ENCODE measurements at places on chromosomes 12 and 14.

- DNase-seq = no peak
Observed at GRCh38 chr12:54956322-54956721, 28.2 kb downstream of the TESPA1 start.

- no peak for DNase-seq
Observed at GRCh38 chr14:104107101-104107581, 21.6 kb downstream of the ASPG start.

GRCh38 chr12:103085541-103085940 lies 128.1 kb downstream of the ASCL1 start:
- DNase-seq = no peak

DNA sequence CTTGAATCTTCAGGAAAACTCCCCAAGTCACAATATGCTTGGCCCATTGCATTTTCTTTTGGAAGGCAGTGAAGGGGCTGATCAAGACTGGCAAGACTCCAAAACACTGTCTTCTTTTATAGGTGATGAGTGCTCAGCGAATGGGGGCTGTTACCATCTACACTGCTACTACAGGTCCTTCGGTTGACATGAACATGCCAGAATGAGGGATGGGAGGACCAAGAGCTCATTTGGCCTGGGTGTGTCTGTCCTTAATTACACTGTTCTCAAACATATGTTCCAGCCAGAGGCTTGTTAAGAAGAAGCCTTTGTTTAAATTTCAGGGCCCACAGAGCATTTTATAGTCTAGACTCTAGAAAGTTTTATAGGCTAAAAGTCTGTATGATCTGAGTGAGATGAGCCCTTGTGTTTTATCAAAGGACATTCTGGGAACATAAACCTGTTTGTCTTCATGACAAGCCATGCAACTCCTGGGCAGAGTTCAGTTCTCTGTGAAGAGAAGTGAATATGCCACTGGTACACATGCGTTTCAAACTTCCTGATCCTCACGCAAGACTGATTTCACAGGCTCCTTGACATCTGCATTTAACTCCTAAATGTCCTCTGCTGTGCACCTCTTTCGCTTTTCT lies 4.7 kb upstream of the FAM234B start:
- DNase-seq = no peak

GRCh38 chr14:79436335-79436734 lies 775.0 kb downstream of the DIO2 start:
- no peak for DNase-seq

- DNase-seq = no peak
Observed at GRCh38 chr14:25622763-25623162, 572.8 kb upstream of the STXBP6 start.

DNA sequence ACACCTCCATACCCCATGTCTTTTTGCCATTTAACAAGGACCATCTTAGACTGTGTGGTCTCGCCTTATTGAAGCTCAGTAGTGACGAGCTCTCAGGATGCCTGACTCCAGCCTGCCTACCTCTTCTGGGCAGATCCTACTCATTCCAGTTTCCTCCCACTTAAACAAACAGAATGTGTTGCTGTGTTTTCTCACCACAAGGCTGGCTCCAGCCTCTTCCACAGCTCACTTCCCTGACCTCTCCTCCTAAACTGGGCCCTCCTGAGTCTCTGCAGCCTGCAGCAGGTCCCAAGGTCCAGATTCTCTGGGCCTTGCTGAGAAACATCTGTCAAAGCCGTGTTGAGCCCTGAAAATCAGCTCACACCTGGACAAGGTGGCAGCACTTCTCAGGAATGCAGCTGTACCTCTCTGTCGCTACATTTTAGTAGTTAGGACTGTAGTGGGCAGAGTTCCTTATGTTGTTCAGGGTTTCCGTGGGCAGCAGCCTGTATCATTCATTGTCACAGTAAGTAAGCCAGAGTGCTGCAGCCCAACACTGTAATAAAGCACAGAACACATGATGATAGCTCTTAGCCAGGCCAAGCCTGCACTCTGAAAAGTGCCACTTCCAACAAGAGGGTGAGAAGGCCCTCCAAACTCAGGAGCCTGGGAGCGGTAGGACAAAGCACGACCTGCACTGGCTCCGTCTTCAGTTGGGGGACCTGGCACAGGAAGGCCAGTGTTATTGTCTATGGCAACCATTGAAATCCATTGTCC lies 68.5 kb downstream of the NKX2-1 start:
- no peak for DNase-seq

- DNase-seq = no peak
Observed at GRCh38 chr14:74207943-74208342, 31.3 kb upstream of the VSX2 start.

GRCh38 chr14:75626863-75627262 lies 33.8 kb downstream of the ERG28 start:
- no peak for DNase-seq

GRCh38 chr12:46647034-46647433 lies 178.8 kb downstream of the SLC38A4 start:
- DNase-seq = no peak

GRCh38 chr14:68034896-68035295 lies 215.3 kb downstream of the RAD51B start:
- DNase-seq = no peak

- no peak for DNase-seq
Observed at GRCh38 chr12:21773263-21773741, 1.2 kb downstream of the KCNJ8 start.

DNA sequence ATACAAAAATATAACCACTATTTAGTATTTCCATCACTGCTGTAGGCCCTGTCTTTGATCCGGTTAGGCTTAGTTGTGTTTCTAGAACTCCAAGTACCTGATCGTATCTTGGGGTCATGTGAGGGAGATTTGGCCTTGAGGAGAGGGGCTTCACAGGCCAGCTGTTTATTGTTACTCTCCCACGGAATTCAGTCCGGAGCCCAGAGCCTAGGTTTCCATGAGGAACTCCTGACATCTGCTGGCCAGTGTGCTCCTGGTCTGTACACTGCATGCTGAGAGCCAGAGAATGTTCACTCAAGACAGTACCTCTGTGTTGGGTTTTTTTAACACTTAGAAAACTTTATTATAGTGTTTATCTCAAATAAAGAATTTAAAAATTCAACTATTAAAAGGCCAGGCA lies 341.0 kb upstream of the TMEM132C start:
- DNase-seq = no peak

- DNase-seq = no peak
Observed at GRCh38 chr14:72418806-72419205, 475.1 kb downstream of the DPF3 start.

DNA sequence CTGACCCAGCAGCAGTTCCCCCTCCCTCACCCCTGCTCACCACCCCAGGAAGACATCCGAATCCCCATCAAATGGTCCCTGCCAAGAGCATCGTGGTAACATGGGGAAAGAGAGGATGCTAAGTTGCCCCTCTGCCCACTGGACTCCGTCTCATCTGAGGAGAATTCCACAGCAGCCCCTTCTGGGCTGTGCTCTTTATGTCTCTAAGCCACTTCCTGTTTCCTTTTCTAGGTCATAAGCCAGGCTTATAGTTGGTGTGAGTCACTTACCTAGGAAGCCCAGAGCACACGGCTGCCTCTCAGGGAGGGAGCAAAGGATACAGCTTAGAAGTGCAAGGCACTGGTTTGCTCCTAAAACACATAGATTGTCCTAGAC lies 76.0 kb downstream of the VCPKMT start:
- peak; percentile 63 for DNase-seq

DNA sequence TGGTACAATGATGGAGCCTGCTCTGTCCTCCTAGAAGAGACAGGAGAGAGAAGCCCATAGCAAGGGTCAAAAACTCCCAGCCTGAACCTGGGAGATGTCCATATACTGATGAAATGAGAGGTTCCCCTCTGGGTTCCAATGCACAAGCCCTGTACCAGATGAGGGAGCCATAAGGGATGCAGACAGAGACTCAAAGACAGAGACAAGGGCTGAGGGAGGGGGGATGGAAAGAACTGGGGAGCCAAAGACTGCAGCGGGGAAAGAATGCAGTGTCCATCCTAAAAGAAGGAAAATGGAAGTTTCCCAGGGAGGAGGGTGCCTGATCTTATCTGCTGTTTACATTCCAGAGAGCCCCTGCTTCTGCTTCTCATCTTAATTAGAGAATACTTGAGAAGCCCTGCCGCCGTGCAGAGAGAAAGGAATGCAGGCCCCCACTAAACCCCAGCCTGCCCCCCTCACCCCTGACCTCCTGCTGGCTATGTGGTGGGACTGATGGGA lies 27.7 kb downstream of the KRT18 start:
- no peak for DNase-seq

DNA sequence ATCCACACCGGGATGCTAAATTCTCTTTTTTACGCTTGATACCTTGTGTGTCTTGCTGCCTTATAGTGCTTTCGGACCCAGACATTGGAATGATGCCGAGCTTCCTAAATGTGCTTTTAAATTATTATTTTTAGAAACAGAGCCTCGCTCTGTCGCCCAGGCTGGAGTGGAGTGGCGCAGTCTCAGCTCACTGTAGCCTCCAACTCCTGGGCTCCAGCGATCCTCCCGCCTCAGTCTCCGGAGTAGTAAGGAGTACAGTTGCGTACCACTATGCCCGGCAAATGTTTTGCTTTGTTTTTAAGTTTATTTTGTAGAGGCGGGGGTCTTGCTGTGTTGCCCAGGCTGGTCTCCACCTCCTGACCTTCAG lies 489 bp upstream of the EML5 start:
- no peak for DNase-seq
